Fibroblast of lung (primary cell): ENCODE measurements at places on chromosomes 3 and 15.

DNA sequence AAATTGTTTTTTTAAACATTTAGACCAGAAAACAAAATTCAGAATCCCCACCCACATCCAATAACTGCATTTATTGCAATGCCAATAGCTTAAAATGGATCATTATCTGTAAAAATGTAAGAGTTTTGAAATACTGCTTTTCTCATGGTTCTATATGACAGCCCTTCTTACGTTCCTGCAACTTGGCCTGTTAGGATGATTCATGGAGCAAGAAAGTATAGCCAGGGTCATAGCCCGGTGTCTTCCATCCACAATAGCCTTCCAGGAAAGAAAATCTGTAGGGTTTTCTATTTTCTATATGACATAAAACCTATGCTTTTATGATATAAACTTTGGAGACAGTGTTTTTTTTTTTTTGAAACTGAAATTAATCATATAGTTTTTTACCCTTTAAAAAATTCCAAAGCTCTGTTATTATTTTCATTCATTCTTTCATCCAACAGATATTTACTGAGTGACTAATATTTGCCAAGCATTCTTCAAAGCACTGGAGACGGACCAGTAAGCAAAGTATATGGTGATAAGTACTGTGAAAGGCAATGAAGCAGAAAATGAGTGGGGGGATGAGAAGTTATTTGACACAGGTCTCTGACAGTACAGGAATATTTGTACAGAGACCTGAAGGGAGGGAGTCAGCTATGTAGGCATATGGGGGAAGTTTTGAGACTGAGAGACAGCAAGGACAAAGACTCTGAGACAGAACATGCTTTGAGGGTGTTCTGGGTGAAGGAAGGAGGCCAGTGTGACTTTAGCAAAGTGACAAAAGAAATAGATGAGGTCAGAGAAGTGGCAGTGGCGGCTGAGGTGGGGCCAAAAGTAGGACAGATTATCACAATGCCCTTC is 29.0 kb upstream of the SLC2A2 start:
- DNase-seq = peak; percentile 91

DNA sequence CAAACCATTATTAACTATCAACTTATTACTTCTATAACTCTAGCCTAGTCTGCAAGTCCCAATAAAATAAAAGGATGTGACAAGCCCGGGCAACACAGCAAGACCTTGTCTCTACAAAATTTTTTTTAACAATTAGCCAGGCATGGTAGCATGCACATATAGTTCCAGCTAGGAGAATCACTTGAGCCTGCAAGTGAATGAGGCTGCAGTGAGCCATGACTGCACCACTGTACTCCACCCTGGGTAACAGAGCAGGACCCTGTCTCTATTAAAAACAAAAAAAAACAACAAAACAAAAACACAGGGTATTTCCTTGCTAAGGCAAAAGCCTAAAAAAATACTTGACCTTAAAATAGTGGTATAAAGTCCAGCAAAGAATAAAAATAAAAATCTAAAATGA is 31.4 kb downstream of the ANKRD28 start:
- no peak for DNase-seq

DNA sequence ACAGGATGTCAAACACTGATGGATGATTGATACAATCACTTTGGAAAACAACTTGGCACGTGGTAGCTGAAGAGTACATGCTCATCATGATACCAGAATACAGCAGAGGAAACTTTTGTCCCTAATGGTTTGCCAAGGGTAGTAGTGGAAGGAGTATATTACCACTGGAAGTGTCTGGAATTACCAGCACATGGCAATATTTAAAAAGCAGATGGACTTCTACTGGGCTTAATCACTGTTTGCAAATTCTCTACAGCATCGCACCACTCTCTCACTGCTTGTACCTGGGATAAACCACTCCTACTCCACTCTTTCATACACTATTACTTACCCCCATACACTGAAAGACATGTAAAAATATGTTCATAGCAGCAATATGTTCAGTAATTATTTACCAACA is 19.6 kb upstream of the GP5 start:
- no peak for DNase-seq

DNA sequence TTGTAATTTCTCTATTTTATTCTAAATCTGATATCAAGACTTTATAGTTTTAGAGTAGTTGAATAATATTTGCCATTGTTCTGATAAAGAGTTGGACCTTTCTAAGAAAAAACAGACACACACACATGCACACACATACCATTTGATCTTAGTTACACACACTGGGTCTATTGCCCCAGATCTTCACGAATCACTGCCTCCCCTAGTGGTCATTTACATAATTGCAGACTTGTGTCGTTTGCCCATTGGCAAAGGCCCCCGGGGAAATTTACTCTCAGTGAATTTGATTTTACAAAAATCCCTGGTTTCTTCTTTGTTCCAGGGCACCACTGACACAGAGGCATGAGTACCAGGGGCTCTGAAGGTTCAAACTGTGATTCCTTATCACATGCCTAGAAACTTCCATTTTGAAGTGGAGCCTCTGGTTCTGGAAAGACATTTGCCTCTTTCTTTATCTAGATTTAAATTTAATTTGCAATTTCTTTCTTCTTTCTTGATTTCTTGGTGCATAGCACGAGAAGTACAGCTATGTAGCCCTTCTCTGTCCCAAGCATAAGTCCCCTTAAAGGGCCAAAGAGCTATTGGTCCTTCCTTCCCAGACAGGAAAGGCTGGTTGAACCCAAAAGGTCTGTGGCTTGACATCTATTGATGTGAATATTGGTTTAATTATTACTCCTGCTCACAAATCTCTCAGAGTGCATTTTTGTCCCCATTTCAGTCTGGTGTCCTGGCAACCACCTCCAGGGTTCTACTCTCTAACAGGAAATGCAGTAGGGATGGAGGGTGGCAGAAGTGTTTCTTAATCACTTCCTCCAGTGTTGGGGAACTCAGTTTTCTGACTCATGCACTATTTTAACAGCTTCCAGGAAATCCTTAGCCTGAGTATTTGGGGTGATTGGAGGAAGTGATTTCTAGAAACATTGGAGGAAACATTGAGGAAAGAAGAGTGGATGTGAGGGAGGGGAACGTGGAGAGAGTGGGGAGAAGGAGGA is 32.4 kb upstream of the SLC6A11 start:
- DNase-seq = peak; percentile 12

- no peak for DNase-seq
Measured at GRCh38 chr3:164640591-164640990, 437.7 kb downstream of the SI start.

- DNase-seq = no peak
Measured at GRCh38 chr3:10374311-10374710, 53.4 kb upstream of the SEC13 start.

GRCh38 chr3:72011485-72011884 is 226.5 kb upstream of the PROK2 start:
- no peak for DNase-seq

- DNase-seq = no peak
Measured at GRCh38 chr3:7447197-7447769, 586.4 kb downstream of the GRM7 start.

DNA sequence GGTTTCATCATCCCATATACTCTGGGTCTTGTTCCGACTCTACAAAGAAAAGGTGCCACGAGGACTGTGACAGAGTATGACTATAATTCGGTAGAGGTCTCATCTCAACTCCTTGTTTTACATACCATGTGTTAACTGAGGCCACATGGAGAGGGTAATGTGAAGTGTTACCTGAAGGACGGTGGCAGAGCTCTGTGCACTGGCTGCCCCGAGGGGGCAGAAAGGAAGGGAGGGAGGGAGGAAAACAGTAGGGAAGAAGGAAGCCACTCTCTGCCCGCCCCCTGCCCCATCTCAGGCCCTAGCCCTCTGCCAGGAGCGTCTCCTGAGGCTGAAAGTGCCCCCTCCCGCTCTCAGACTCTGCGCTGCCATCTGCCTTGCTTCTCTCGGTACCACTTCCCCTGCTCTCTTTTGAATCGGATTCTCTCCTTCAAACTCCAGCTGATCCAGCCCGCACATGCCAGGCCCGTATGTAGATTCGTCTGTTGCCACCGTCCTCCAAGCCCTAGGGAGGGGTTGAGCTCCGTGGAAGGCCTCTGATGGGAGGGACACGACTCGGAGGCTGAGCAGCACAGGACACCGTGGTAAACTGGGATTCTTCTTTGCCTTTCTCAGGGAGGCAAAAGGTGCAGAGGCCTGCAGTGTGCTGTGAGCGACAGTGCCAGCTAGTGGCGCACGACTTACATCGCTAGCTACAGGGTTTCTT is 70.5 kb upstream of the ATP10A start:
- DNase-seq = peak; percentile 78

GRCh38 chr15:63987796-63988378 is 58.4 kb downstream of the DAPK2 start:
- no peak for DNase-seq
